ENCODE measurements at places on chromosomes 5 and 9.

DNA sequence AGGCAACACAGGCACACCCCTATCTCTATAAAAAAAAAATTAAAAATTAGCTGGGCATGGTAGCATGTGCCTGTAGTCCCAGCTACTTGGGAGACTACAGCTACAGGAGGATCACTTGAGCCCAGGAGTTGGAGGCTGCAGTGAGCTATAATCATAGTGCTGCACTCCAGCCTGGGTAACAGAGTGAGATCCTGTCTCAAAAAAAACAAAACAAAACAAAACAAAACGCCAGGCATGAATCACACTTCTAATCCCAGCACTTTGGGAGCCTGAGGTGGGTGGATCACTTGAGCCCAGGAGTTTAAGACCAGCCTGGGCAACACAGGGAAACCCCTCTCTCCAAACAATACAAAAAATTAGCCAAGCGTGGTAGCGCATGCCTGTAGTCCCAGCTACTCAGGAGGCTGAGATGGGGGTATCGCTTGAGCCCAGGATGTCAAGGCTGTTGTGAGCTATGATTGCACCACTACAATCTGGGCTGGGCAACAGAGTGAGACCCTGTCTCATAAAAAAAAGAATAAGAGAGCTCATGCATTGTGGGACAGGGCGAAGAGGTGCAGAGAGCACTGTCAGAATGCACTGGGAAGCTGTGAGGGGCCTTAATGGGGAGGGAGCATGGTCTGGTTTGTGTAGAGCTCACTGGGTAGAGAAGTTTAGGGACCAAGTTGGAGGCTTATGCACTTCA, 8.4 kb upstream of the SAP30L start:
- DNase-seq: no peak

DNA sequence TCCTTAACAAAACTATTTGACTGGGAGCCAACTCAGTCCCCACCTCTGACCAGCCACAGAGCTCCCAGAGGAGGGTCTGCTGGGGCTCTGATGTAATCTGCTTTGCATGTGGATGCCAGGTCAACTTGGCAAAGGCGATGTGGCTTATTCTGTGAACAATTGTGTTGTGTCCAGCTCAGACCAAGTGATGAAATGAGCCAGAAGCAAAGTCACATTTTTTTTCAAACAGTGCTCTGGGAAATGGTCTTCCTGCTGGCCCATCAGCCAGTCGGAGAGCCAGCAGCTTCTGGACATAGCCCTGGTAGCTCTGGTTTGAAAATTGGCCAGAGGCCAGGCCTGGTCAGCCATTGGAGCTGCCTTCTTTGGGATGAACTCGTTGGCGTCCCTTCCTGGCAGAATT, 86.5 kb downstream of the ANGPTL2 start:
- no peak for DNase-seq

DNA sequence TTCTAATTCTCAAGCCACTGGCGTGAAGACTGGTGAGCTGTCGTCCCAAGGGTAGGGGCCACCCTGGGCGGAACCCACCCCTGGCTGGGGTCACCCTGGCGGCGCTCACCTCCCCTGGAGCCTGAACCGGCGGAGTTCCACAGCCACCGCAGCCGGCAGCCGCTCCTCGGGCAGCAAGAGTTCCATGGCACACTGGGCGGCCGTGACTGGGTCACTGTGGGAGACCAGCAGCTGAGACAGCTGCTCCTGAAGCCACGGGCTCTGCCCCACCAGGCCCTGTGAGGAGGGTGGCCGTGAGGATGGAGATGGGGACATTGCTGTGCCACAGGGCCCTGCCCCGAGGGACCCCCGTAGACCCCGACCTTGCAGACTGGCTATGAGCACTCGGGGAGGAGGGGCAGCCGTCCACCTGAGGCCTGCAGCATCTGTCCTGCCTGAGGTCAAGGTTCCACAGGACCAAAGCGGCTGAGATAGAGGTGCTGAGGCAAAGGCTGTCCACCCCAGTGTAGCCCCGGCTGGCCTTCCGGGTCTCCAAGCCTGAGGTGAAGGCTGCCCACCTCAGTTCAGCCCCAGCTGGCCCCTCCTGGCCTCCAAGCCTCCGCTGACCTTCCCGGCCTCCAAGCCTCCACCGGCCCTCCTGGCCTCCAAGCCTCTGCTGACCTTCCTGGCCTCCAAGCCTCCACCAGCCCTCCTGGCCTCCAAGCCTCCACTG, 50.6 kb upstream of the NRARP start:
- no peak for DNase-seq

DNA sequence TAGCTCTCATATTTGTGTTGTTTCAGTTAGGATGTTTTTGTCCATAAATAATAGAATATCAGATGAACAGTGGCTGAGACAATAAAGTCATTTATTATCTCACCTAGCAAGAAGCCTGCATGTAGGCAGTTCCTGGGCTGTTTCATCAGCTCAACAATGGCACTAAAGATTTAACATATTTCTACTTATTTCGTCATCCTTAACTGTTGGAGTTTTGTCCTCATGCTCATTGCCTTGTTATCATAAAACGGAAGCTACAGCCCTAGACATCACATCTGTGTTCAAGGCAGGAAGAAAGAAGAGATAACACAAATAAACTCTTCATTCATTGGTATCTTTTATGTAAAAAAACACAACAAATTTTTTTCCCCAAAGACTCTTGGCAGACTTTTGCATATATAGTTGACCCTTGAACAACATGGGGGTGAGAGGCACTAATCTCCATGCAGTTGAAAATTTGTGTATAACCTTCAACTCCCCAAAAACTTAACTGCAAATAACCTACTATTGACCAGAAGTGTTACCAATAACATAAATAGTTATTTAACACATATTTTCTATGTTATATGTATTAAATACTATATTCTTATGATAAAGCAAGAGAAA, 277.2 kb upstream of the ADRA1B start:
- DNase-seq: no peak

GRCh38 chr5:137192293-137192743, 306.8 kb downstream of the SPOCK1 start:
- DNase-seq: no peak

- no peak for DNase-seq
These were observed 80.8 kb upstream of the SEMA6A start for GRCh38 chr5:116655431-116655830.

GRCh38 chr5:51336878-51337277, 46.4 kb upstream of the ISL1 start:
- DNase-seq: no peak

DNA sequence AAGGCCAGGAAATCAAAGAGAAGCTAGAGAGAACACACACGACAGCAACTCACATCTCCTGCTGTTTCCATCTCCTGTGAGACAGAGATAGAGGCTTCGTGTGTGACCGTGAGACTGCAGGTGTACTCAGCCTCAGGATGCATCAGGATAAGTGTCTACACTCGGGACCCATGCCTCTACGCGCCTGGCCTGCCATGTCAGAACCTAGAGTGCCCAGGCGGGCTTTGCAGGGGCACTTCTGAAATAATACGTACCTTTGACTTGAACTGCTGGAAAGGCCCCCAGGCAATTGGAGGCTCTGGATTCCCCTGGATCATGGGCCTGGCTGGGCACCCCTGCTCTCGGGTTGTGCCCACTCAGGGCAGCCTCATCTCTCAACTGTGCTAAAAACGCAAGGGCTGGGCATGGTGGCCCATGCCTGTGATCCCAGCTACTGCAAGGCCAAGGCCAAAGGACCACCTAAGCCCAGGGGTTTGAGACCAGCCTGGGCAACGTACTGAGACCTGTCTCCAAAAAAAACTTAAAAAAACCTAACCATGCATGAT, 13.0 kb downstream of the CLPTM1L start:
- no peak for DNase-seq
